ENCODE measurements at places on chromosomes 11 and 22.

GRCh38 chr22:47089796-47090460 lies 327.5 kb downstream of the TBC1D22A start:
- DNase-seq: no peak

DNA sequence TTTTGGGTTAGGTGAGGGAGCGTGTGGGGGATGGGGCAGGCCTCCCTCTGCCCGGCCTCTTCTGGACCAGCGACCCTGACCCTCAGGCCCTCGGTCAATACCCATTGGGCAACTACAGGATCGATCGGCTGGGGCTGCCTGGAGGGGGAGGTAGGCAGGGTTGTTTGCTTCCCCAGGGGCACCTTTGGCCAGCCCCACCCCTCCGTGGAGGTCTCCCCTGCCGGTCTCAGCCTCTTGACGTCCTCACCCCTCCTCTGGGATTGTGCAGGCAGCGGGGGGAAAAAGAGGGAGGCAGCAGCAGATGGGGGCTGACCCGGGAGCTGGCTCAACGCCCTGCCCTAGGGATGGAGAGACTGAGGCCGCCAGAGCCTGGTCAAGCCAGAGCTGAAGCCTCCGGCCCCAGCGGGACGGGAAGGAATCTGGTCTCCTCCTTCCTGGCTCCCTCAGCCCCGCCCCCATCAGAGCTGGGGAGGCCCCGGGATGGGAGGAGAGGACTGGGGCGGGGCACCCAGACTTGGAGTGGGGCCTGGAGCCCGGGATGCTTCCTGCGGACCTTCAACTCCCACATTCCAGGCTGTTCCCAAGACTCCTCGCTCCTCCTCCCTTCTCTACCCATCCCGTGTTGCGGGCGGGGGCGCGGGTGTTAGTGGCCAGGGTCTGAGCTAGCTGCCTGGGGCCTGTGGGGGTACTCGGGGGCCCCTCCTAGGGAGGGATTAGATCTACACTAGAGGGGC lies 14.4 kb upstream of the CDC42EP1 start:
- DNase-seq: no peak

DNA sequence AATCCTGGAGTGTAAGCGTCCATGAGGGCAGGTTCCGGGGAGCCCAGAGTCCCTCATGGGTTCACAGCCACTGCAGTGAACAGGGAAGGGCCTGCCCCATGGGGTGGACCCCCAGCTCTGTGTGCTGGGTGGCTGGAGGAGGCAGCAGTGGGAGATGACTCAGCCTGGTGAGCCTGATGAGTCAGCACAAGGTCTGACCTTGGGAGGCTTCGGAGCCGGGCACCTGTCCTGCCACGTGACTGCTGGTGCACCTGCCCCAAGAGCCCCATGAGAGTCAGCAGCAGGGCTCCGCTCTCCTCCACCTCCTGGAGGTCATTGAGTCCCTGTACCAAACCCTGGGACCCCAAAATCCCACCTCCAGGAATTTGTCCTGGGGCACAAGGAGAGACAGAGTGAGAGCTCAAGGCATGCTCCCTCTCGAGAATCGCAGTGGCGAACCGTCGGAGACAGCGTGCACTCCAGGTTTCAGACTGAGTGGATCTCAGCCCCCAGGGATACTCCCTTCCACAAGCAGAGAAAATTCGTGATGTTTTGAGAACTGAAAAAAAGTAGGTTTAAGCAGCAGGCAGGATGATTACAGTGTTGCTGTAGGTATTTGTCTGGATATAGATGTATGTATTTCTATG lies 1221.7 kb downstream of the BRD1 start:
- DNase-seq: no peak

DNA sequence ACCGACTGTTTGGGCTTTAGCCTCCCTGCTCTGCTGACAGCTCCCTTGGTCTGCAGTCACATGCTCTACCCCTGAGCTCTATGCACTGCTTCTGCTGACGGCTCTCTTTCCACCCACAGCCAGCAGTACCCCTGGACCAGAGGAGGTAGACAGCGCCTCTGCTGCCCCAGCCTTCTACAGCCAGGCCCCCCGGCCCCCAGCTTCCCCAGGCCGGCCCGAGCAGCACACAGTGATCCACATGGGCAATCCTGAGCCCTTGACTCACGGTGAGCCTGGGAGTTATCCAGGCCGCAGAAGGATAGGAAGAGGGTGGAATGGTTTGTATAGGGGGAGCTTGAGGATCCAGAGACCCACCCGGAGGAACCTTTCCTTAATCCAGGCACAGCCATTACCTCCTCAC lies 2.8 kb downstream of the ZFPL1 start:
- no peak for DNase-seq

GRCh38 chr11:70524096-70524922 lies 126.0 kb downstream of the CTTN start:
- DNase-seq: no peak

- no peak for DNase-seq
Observed at GRCh38 chr11:110573411-110573810, 138.8 kb downstream of the ARHGAP20 start.

DNA sequence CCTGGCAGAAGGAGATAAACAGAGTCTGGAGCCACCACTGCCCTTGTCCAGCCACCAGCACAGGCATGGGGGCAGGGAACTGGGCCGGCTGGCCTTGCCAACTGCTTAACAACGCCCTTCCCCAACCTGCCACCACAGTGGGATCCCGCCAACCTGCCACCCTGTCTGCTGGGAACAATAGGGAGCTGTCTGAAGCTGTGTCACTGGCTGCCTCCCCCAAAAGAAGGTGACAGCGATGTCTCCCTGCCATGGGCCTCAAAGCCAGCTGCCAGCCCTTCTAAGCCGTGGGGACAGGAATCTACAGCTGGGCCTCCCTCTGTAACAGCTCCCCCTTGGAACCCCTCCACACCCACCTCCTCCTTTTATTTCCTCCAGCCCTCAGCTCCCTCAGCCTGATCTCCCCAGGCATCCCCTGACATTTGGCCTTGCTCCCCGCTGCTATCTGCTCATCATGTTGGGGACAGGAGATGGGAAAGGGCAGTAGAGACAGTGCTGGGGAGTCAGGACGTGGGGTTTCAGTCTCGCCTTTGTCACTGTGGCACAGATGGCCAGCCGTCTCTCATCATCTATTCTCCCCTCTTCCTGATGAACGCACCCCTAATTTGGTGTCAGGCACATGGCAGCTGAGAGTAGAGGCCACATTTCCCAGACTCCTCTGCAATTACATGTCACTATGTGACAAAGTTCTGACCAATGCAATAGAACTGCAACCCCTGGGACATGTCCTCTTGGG lies 51.3 kb upstream of the PRDM11 start:
- DNase-seq: no peak

DNA sequence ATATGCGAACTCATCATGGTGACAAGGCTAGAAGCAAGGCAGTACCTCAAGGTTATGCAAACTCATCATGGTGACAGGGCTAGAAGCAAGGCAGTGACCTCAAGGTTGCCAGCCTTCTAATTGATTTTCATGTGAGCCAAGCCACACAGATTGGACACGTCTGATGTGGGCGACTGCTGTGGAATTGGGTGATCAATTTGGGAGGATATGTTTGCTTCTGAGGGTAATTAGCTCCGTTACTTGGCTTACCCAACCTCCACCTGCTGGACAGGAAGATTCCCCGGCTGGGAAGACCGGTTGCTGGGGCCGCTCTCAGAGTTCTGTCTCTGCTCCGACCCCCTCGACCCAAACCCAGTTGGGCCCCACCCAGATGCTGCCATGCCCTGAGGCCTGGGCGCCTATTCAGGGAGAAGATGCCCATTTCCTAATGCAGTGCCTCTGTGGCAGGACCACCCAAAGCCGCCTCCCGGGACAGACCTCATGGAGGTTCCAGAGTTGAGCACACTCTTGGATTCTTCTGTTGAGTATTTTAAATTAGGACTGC lies 69.9 kb upstream of the SHANK2 start:
- DNase-seq: no peak

- no peak for DNase-seq
Observed at GRCh38 chr22:19848298-19849224, 6.1 kb downstream of the GNB1L start.

GRCh38 chr11:70019576-70020011 lies 58.5 kb upstream of the ANO1 start:
- DNase-seq: no peak

DNA sequence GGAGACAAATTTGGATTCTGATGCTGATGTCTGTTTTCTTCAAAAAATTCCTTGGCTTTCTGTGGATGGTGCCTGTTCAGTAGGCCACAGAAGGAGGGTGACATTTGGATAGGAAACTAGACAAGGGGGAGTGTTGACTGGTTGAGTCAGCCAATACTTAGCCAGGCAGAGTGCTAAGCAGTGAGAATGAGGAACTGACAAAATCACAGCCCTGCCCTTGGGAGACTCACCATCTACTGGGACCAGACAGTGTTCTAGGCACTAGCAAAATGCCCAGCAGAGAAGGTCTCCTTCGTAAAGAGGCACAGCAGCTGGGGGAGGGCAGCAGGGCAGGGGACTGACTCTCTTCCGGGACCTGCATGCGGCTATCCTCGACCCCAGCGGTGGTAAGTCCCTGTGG lies 190.2 kb downstream of the DSCAML1 start:
- DNase-seq: no peak

DNA sequence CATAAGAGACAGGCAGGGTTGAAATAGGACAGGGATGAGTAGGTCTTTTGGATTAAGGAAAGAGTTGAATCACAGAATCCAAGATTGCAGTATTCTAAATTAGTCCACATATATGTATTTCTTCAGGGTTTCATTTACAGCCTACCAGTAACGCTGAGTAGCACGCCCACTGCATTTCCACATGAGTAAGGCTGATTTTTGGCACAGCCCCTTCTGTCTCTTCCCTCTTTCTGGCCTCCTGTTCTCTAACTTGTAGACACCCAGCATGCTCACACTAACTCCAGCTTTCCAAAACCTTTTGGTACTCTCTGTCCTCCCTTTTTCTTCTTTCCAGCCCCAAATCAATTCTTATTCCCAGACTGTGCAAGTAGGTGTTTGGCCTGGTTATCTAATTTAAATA lies 3.7 kb upstream of the SIK2 start:
- no peak for DNase-seq

- DNase-seq: no peak
Observed at GRCh38 chr11:119377112-119377901, 4.2 kb downstream of the USP2 start.

DNA sequence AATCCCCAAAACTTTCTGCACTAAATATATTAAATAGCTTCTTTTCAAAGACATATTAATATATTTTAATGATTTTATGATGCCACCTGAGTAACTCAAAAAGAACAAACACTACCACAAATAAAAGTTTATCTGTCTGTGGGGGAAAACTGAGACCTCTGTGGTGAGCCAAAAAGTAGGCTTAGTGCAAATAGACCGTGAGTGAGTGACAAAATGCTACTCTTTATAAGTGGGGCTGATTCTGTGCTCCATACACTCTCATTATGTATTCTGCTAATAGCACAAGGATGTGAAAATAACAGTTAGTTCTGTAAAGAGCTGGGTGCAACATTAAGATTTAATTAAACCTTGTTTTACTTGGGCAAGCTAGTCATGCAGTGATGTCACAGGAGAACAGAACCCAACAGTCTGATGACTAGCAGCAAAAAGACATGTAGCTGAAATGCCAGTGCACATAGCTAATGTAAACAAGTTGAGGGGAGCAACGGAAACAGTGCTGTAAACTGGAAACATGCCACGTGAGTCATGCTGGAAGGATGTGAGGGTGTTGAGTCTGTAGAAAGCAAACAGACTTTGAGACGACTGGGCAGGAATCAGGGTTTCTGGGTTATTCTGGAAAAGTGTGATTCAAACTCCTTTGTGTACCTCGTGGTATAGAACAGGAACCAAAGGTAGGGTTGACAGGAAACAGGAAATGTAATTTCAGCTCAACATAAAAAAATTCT lies 1130.4 kb downstream of the LRRC4C start:
- DNase-seq: no peak

- no peak for DNase-seq
Observed at GRCh38 chr11:69411257-69411924, 70.1 kb upstream of the LINC01488 start.

DNA sequence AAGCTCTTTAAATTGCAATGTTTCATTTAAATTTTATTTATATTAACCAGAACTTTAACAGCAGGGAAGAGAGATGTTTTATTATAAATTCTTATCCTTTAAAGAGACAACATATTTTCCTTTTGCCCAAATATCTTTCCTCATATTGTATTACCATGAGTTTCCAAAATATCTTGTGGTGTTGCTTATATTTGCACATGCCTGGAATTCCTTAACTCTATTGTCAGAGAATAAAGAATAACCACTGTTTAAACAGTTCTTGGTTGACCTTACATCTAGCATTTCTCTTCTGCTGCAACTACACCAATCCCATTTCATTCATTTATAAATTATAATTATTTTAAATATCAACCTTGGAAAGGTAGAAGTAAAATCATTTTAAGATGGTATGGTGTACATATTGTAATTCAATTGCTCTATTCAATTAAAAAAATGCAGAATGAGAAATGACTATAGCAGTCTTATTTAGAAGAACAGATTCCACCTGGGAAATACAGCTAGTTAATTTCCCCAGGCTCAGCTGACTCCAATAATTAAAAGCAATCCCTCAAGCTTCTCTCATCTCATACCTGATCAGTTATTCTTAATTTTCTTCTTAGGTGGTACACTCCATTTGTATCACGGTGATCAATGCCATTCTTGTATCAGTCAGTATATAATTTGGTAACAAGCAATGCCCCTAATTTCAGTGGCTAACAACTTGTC lies 923.3 kb downstream of the KCNA4 start:
- DNase-seq: no peak

GRCh38 chr11:57379732-57380131 lies 1.2 kb downstream of the PRG3 start:
- no peak for DNase-seq

DNA sequence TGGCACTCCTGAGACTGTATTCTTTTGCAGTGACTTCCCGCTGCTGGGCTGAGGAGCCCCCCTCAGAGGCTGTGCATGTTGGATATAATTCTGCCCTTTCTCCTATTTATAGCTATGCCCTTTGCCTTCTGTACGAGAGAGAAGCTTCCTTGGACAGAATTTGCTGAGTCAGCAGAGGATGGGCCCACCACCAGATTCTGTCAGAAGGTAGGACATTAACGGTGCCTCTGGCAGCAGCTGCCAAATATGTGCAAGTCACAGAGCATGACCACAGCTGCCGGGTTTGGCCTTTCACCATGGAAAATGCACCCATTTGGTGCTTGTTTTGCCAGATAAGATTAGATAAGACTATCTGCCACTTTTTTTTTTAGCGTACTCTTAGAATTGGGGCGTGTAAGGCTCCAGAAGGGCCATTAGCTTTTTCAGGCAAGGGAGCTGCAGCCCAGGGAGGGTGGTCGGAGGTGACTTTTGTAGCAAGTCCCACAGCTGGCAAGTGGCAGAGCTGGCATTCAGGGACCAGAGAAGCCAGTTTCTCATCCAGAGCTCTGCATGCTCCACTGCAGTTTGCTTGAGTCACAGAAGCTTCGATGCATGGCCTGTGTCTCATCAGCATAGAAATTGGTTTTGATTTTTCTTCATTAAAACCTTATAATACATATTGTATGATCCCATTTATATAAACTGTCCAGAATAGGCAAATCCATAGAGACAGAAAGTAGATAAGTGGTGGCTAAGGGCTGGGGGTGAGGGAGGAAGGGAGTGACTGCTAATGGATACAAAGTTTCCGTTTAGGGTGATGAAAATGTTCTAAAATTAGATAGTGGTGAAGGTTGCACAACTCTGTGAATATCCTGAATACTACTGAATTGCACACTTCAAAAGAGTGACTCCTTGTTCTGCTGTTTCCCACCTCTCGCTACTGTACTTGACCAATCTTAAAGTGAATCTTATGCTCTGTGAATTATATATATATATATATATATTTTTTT lies 15.8 kb downstream of the UPB1 start:
- DNase-seq: no peak

All from CD4-positive, CD25-positive, alpha-beta regulatory T cell (primary cell).